Activated naive CD8-positive, alpha-beta T cell treated with anti-CD3 and anti-CD28 coated beads, Interleukin-2, amount 50 U/mL, for 24 hours (primary cell): ENCODE measurements at places on chromosomes 16 and 17.

DNA sequence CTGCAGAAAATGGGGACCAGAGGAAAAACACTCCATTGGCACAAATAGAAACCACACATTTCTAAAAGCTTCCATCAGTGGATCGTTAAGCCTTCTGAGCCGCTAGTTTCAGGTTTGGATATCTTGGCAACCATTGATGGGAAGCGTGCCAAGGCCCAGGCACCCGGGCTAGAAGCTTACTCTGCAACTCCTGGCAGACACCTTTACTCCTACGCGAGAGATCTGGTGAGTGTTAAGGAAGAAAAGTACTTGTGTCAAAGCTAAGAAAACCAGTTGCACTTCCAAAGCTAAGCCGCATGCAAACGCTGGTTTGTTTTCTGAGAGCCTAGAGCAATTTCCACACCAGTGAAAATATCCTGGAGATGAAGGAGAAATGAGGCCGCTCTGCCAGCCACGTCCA, 472.4 kb downstream of the PMP22 start:
- no peaks in the 10 kb centered on the region for H3K36me3 ChIP-seq
- H3K27me3 ChIP-seq = peaks cover 21% of the 10 kb centered on the region
- no peaks in the 10 kb centered on the region for H3K4me1 ChIP-seq
- H3K4me3 ChIP-seq = no peak overlapping the region
- DNase-seq = no peak

DNA sequence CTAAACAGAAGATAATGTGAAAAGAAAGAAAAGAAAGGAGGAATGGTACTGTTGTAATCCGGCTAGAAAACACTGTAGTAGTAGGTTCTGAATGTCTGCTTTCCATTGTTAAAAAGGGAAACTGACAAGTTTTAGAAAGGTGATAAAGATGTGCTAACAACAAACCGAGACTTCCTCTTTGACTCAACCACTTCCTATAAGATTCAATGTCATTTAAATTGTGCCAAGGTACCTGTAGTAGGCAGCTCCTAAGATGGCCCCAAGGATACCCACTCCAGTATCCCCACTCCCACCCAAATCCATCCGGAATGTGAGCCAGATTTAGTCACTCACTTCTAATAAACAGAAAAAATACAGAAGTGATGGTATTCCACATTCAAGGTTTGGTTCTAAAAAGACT, 31.2 kb downstream of the XYLT1 start:
- H3K4me3 ChIP-seq = no peak overlapping the region
- H3K36me3 ChIP-seq = no peaks in the 10 kb centered on the region

GRCh38 chr17:81871387-81872230, 472 bp upstream of the ARHGDIA start:
- peaks cover 15% of the 10 kb centered on the region for H3K36me3 ChIP-seq
- peak overlapping the region; percentile 95 for H3K27ac ChIP-seq
- peak overlapping the region; percentile 83 for H3K4me3 ChIP-seq
- peaks cover 53% of the 10 kb centered on the region for H3K4me1 ChIP-seq

DNA sequence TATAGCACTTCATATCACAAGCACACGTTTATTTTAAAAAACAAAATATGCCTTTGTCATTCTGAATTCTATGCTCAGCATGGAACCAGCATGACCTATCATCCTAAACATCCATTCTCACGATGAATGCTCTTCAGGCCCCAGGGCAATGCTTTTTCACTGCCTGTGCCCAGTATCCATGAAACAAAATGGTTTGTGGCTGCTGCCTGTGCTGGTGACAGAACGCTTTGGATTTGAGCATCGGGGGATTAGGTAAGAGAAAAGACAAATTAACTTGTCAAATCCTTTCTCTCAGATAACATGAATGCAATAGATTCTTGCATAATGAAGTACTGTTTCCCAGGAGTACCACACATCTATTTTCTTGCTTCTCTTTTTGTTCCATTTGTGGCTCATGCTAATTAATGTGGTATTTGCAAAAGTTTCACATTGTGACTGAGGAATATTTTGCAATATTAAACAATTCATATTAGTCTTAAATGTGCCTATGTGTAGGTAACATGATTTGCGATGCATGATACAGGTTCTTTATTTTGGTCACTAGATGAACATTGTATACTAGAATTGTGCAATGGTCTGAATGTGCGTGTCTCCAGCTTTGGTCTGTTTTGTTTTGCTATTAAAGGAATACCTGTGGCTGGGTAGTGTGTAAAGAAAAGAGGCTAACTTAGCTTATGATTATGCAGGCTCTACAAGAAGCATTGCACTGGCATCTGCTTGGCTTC, 25.8 kb upstream of the SRSF1 start:
- peaks cover 13% of the 10 kb centered on the region for H3K27me3 ChIP-seq
- no peak overlapping the region for H3K4me3 ChIP-seq
- no peaks in the 10 kb centered on the region for H3K36me3 ChIP-seq
- H3K4me1 ChIP-seq = no peaks in the 10 kb centered on the region

DNA sequence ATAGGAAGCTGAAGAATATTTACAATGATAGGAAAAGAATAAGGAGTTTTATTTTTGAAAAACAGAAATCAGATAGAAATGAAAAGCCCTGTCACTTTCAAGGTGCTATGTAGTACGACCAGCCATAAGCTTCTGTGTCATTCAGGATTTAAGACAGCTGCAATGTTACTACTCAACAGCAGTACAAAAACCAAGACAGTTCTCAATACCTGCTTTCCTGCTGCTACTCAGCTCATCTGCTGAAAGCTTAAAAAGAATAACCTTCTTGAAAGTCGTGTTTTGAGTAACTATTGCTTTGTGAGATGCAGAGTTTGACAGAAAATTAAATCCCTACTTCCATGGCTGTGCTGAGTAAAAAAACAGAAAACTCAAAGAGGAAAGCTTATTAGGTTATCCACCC, 8.7 kb downstream of the GRB2 start:
- no peaks in the 10 kb centered on the region for H3K27me3 ChIP-seq
- peaks cover 79% of the 10 kb centered on the region for H3K4me1 ChIP-seq
- no peak for DNase-seq
- peaks cover 24% of the 10 kb centered on the region for H3K36me3 ChIP-seq
- H3K4me3 ChIP-seq = no peak overlapping the region

DNA sequence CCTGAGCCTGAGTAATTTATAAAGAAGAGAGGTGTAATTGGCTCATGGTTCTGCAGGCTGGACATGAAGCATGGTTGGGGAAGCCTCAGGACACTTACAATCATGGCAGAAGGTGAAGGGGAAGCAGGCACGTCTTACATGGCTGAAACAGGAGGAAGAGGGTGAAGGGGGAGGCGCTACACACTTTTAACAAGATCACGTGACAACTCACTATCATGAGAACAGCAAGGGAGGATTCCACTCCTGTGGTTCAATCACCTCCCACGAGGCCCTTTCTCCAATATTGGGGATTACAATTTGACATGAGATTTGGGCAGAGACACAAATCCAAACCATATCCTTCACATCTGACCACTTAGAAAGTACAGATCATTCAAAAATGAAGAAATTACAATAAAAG, 110.6 kb upstream of the SHISA6 start:
- H3K27ac ChIP-seq = no peak overlapping the region
- no peaks in the 10 kb centered on the region for H3K4me1 ChIP-seq
- H3K4me3 ChIP-seq = no peak overlapping the region
- no peaks in the 10 kb centered on the region for H3K27me3 ChIP-seq
- no peaks in the 10 kb centered on the region for H3K36me3 ChIP-seq

DNA sequence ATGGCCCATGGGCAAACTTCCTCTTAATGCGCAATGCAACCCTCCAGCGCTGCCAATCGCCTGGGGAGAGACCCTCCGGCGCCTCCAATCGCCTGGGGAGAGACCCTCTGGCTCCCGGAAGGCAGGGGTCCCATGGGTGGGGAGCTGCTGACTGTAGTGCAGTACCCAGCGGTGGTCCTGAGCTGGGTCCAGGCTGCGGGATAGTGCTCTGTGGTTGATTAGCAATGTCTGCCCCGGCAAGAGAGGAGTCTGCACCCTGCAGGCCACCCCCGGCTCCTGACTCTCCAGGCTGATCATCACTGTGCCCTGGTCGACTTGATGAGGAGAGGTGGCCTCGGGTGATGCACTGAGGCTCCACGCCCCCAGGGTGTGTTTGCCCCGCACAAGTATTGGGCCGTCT, 44.6 kb upstream of the ZNF469 start:
- H3K27me3 ChIP-seq = peaks cover 10% of the 10 kb centered on the region
- peaks cover 6% of the 10 kb centered on the region for H3K4me1 ChIP-seq
- H3K4me3 ChIP-seq = no peak overlapping the region
- H3K36me3 ChIP-seq = no peaks in the 10 kb centered on the region
- no peak for DNase-seq

- H3K36me3 ChIP-seq = no peaks in the 10 kb centered on the region
- DNase-seq = no peak
- peaks cover 15% of the 10 kb centered on the region for H3K4me1 ChIP-seq
- no peaks in the 10 kb centered on the region for H3K27me3 ChIP-seq
- H3K4me3 ChIP-seq = no peak overlapping the region
These were observed 67.8 kb upstream of the GSE1 start for GRCh38 chr16:85545227-85545818.

- H3K4me3 ChIP-seq = no peak overlapping the region
- no peaks in the 10 kb centered on the region for H3K36me3 ChIP-seq
- no peak overlapping the region for H3K27ac ChIP-seq
- H3K4me1 ChIP-seq = peaks cover 15% of the 10 kb centered on the region
These were observed 11.0 kb downstream of the TK2 start for GRCh38 chr16:66538910-66539309.

GRCh38 chr17:31584438-31585279, 193.2 kb downstream of the RAB11FIP4 start:
- no peaks in the 10 kb centered on the region for H3K36me3 ChIP-seq
- no peaks in the 10 kb centered on the region for H3K27me3 ChIP-seq
- no peak overlapping the region for H3K4me3 ChIP-seq
- no peak overlapping the region for H3K27ac ChIP-seq

GRCh38 chr17:73956595-73957465, 246.6 kb upstream of the RPL38 start:
- no peaks in the 10 kb centered on the region for H3K36me3 ChIP-seq
- H3K4me3 ChIP-seq = no peak overlapping the region
- peaks cover 3% of the 10 kb centered on the region for H3K4me1 ChIP-seq
- DNase-seq = peak; percentile 63
- no peak overlapping the region for H3K27ac ChIP-seq

GRCh38 chr17:18300725-18301480, 13.9 kb downstream of the TOP3A start:
- no peaks in the 10 kb centered on the region for H3K27me3 ChIP-seq
- no peak overlapping the region for H3K27ac ChIP-seq
- no peak for DNase-seq
- no peaks in the 10 kb centered on the region for H3K4me1 ChIP-seq

DNA sequence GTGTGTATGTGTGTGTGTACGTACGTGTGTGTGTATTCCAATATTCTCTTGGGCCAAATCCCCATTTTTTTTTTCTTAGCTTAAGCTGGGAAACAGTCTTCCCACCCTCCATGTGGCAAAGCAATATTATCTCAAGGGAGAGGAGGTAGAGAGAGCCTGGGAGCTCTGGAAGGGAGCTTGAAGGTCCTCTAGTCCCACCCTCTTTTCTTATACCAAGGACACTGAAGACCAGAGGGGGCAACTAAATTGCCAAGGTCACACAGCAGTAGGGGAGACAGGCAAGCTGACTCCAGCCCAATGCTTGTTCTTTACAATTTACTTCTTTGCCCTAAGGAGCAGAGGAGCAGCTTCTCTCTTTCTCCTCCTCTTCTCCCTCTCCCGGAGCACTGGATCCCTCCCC, 6.8 kb downstream of the SRCIN1 start:
- peaks cover 76% of the 10 kb centered on the region for H3K27me3 ChIP-seq
- no peak for DNase-seq
- H3K27ac ChIP-seq = no peak overlapping the region
- H3K36me3 ChIP-seq = no peaks in the 10 kb centered on the region
- peaks cover 5% of the 10 kb centered on the region for H3K4me1 ChIP-seq
- no peak overlapping the region for H3K4me3 ChIP-seq

- no peak for DNase-seq
- peaks cover 68% of the 10 kb centered on the region for H3K36me3 ChIP-seq
- H3K4me1 ChIP-seq = peaks cover 78% of the 10 kb centered on the region
- H3K27me3 ChIP-seq = peaks cover 2% of the 10 kb centered on the region
These were observed 487 bp downstream of the POLG2 start for GRCh38 chr17:64496348-64496785.

DNA sequence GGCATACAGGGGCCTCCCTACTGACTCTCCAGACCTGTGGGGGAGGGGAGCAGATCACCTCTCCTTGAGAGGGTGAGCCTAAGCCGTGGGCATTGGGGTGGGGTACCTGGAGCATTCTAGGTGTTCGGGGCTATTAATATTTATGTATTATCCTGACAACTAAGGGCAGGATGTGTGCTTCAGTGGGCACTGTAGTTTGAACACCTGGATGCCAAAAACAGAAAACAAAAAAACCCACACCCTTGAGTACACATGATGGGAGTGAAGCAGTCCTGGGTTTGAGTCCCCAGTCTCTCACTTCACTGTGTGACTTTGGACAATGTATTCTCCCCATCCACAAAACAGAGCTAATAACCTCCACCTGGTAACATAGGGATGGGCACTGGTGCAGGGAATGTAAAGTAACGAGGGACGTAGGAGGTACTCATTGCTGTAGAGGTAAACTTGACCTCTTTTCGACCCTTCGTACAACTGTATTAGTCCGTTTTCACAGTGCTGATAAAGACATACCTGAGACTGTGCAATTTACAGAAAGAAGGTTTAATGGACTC, 257.8 kb downstream of the CPPED1 start:
- no peak for DNase-seq
- H3K4me3 ChIP-seq = no peak overlapping the region
- H3K27ac ChIP-seq = no peak overlapping the region

GRCh38 chr16:56336071-56336688, 89.2 kb downstream of the AMFR start:
- H3K27me3 ChIP-seq = no peaks in the 10 kb centered on the region
- DNase-seq = no peak
- H3K36me3 ChIP-seq = no peaks in the 10 kb centered on the region
- H3K4me1 ChIP-seq = no peaks in the 10 kb centered on the region
- no peak overlapping the region for H3K27ac ChIP-seq
- H3K4me3 ChIP-seq = no peak overlapping the region

- DNase-seq = no peak
- no peak overlapping the region for H3K27ac ChIP-seq
- H3K27me3 ChIP-seq = no peaks in the 10 kb centered on the region
- no peaks in the 10 kb centered on the region for H3K4me1 ChIP-seq
These were observed 1047.2 kb downstream of the CDH11 start for GRCh38 chr16:64074706-64075105.

- H3K27me3 ChIP-seq = no peaks in the 10 kb centered on the region
- H3K27ac ChIP-seq = no peak overlapping the region
- peaks cover 43% of the 10 kb centered on the region for H3K36me3 ChIP-seq
- H3K4me3 ChIP-seq = no peak overlapping the region
- peaks cover 20% of the 10 kb centered on the region for H3K4me1 ChIP-seq
These were observed 17.7 kb downstream of the SLC16A3 start for GRCh38 chr17:82246365-82247181.

DNA sequence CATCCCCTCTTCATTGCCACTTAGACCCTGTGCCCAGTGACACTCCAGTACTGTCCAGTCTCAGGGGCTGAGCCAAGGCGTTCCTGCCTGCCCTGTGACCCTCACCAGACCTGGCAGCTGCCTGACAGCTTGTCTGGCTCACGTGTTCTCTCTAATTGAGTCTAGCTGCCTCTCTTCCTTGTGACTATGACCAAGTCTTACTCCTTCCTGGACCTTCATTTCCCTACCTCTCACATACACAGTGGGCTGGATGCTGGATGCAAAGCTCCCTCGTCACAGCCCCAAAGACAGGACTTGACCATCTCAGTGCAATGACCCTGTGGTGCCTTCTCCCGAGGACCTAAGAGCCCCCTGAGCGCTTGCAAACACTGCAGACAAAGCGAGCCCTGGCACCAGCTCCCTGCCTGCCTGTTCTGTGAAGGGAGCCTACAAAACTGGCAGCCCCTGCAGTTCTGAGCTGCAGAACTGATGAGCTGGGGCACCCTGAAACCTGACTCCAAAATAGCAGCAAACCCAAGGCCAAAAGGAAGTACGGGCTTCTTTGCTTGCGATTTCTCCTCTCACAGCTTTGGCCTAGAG, 1.7 kb downstream of the DEXI start:
- peak overlapping the region; percentile 81 for H3K27ac ChIP-seq
- H3K4me1 ChIP-seq = peaks cover 70% of the 10 kb centered on the region
- H3K27me3 ChIP-seq = no peaks in the 10 kb centered on the region
- peak overlapping the region; percentile 94 for H3K4me3 ChIP-seq
